ENCODE measurements at places on chromosomes 3 and 15.

- no peak for DNase-seq
These were observed 36.3 kb downstream of the KNL1 start for GRCh38 chr15:40630313-40630712.

GRCh38 chr15:36603987-36604386, 24.6 kb downstream of the CDIN1 start:
- DNase-seq: no peak

GRCh38 chr15:65183865-65184159, 1.3 kb downstream of the CLPX start:
- no peak for DNase-seq

- no peak for DNase-seq
These were observed 35.9 kb downstream of the OXNAD1 start for GRCh38 chr3:16300881-16301359.

DNA sequence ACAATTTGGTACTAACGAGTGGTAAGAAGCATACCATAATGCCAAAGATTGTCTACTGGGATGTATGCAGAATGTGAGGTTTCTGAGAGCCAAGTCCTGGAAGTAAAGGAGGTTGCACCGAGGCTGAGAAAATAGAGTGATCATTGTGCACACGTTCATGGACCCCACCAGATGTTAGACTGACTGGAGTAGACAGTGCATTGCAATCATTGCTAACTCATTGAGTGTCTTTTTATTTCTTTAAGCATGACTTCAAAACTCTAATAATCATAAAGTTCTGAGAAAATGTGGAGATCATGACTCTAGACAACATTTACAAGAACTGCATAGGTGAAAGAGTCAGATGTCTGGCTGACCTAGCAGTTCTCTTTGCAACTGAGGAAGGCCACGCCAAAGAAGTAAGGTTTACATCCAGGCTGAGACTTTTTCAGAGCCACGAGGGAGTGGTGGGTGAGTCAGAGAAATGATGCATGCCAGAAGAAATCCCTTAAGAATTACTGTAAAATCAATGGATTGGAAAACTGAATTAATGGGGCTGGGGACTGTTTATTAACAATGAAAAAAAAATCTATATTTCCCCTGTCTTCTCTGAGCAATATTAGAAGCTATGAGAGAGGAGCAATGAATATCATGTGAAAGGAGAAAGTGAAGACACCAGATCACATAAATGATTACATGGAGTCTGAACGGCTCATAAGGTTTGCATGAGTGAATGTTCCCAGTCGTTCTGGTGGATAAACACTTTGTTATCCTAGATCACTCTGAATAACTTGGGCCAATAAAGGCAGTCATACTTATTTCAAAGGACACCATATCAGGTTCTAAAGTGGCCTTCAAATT, 76.0 kb upstream of the SLC25A26 start:
- no peak for DNase-seq

DNA sequence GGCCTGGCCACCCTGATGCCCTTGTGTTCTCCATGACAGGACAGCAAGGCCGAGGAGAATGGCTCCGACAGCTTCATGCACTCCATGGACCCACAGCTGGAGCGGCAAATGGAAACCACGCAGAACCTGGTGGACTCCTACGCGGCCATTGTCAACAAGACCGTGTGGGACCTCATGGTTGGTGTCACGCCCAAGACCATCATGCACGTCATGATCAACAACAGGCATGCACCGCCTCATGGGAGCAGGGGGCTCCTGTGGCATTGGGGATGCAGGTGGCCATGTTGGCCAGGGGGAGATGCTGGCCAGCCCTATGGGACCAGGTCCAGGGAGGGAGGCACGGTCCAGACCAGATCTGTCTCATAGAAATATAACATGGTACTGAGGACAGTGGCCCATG, 62.9 kb downstream of the GOLGA8B start:
- no peak for DNase-seq

- no peak for DNase-seq
These were observed 42.0 kb downstream of the ATR start for GRCh38 chr3:142536519-142536918.

- DNase-seq: no peak
These were observed 105.1 kb upstream of the IGF1R start for GRCh38 chr15:98543237-98543636.

Data from neural crest cell (in vitro differentiated cells).